ENCODE measurements at places on chromosomes 6 and 20. TPM values are rescaled to one million over a fixed set of nuclear protein-coding genes. Genes with fewer than 3 reads are reported as not detected.

KCNB1 gene
- total RNA-seq = not detected

MCCD1 gene
- total RNA-seq = not detected

SCRT2 gene
- total RNA-seq = not detected

CTSZ gene
- total RNA-seq = 197 TPM

All from mesangial cell (primary cell).